ENCODE measurements at places on chromosomes 11 and 22.

DNA sequence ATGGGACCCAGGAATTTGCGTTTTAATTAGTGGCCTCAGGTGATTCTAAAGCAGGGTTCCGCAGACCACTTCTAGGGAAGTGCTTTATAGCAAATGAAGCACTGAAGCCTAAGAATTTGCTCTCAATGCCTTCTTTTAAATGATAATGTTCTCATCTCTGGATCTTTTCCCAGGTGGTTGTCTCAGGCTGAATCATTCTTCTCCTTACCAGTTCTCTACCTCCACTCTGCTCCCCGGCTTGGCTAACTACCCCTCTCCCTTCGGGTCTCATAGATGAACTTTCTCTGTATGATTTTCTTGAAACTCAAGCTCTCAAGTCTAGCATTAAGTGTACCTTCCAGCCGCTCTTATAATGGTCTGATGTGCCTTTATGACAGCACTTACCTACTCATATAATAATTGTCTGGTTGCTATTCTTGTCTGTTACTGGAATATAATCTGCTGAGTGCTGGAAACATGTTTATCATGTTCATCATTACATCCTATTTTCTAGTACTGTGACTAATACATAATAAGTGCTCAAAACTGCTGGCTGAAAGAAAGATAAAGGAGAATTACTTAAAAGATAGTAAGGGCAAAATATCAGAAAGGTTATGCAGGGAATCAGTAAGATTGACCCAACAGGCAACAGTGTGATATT lies 195.9 kb upstream of the SESN3 start:
- DNase-seq: no peak

DNA sequence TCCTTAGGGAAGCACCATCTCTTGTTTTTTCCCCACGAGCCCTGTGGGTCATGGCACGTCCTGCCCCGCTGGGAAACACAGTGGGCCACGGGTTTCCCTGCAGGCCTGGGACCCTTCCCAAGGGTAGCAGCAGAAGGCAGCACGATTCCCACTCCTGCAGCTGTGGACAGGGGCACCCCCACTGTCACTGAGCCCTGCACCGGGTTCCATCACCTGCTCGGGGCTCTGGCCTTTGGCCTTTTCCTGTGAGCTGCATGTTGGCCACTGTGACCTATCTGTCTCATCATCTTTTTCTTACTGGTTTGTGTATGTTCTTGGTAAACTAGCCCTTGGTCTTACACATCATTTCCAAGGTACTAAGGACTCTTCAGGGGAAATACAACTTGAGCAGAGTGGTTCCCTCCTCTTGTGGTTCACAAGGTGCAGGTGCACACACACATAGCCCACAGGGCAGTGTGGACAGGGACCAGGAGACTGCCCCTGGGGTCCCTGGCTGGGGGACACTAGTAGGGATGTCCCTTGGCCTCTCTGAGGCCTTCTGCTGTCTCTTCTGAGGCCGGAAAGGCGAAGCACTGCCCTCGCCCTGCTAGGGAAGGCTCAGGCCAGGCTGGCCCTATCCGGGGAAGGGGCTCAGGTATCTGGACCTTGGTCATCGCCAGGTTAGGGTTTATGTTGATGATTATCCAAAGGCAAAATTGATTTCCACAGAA lies 19.0 kb upstream of the TXNRD2 start:
- DNase-seq: no peak

GRCh38 chr11:62127426-62127825 lies 3.6 kb downstream of the INCENP start:
- DNase-seq: peak; percentile 35

GRCh38 chr11:33775832-33776470 lies 1.6 kb upstream of the FBXO3 start:
- DNase-seq: no peak

DNA sequence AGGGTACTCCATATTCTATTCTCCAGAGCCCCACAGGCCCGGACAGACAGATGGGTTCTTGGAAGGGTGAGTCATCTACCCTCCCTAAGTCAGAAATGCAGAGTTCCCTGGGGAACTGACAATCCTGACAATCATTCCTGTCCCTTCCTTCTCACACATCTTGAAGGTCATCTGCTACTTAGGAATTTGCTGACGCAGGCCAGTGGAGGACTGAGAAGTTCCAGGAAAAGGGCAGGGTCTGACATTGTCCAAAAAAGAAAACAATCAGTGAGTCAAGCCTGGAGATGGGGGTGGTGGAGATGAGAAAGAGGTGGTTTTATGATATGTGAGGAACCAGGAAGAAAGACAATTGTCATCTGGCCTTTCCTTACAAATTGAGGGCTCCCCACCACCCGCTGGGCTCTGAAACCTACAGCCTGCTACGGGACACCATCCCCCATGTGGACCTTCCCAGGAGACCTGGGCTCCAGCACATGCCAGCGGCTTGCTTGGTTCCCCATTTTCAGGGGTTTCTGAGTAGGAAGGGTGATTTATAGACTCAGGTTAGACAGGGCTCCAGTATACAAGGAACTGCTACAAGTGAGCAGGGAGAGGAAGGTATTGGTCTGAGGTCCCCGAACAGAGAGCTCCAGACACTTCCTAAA lies 12.9 kb downstream of the CD59 start:
- no peak for DNase-seq

- DNase-seq: no peak
Measured at GRCh38 chr11:29173660-29174062, 843.2 kb downstream of the KCNA4 start.

GRCh38 chr11:66068154-66068821 lies 1.8 kb upstream of the PACS1 start:
- DNase-seq: no peak

DNA sequence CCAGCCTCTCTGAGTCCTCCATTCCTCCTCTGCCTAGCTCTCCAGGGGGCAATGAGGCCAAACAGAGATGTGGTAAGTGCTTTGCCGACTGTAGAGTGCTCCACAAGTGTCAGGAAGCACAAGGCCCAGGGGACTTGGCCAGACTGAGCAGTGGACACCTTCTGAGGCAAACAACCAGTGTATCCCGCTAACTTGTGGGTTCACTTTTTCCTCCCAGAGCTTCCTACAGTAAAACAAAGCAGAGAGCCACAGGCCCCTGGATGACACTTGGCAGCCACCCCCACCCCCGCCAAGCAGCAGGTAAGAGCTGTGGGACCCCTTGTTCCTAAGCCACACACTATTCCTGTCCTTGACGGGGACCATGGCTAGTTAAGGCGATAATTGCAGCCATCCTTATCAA lies 160.9 kb downstream of the CACNA1I start:
- no peak for DNase-seq

DNA sequence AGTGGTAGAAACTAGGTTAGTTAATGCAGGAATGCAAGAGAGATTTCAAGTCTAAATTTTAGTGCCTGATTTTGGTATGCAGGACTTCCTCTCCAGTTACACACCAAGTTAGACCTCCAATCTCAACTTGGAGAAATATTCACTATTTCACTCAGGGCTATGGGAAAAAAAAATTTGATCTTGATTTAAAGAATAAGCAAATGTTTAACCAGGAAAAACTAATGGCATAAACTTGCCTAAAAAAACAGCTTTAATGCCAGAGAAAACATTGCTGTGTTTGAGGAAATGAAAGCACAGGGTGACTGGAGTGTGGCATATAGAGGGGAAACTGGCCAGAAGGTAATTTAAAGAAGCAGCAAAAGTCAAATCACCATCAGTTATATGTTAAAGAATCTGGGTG lies 575.4 kb upstream of the LRRC4C start:
- DNase-seq: no peak

- DNase-seq: no peak
Measured at GRCh38 chr11:12270215-12270797, 107.1 kb upstream of the PARVA start.

- no peak for DNase-seq
Measured at GRCh38 chr11:92828556-92828955, 140.9 kb upstream of the MTNR1B start.

GRCh38 chr11:86703987-86704386 lies 31.6 kb upstream of the ME3 start:
- DNase-seq: no peak

- DNase-seq: no peak
Measured at GRCh38 chr11:11416502-11416901, 63.5 kb upstream of the CSNK2A3 start.

- no peak for DNase-seq
Measured at GRCh38 chr22:30628491-30628890, 7.1 kb upstream of the SLC35E4 start.

DNA sequence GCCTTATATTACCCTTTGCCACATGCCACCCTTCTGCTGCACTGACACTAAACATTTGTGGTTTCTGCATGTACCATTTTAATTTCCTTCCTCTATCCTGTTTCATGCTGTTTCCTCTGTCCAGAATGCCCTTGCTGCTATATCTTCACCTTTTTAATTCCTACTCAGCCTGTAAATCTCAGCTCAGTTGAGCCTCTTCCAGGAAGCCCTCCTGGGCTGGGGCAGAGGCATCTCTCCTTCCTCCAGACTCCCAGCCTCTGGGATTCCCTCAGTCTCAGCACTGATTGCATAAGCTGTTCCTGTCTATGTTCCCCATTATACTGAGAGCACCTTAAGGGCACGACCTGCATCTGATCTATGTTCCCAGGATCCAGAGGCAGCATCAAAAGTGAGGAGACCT lies 98.7 kb downstream of the RNF169 start:
- no peak for DNase-seq

DNA sequence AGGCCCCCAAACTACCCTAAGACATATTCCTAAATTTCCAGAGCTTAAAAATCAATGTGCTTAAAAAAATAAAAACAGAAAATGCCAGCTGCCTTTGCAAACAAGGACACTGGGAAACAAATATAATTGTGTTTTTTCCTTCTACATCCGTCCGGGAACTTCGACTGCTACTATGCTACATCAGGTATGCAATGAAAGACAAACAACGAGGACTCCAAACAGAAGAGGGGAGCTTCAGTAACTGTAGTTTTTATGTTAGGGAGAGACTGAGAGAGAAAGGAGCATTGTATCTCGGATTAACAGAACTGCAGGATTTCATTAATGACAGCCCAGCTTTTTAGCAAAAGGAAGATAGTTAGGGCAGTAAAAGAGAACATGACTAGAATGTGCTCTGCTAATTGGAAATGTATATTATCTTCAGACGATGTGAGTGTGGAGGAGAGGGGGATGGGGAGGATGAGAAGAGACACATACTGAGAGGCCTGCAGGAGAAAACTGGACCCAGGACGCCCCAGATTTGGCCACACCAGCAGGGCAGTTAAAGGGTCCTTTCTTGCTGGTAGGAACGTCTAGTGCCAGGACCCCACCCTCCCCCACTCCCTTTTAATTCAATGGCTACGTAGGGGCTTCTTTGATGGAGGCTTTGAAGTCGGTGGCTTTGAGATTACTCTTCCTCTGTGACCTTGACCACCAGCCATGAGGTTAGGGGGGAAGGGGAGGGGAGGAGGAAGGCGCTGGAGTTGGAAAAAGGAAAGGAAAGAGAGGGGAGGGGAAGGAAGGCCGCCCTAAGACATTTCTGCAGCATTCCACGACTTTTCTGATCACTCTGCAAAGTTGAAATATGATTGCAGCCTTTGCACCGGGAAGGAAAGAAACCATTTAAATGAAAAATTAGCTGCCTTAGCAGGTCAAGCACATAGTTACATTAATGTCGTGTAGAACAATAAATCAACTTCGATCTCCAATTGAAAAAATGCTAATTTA lies 187.1 kb downstream of the BLID start:
- no peak for DNase-seq

- DNase-seq: no peak
Measured at GRCh38 chr11:70315716-70316115, 45.2 kb downstream of the PPFIA1 start.

GRCh38 chr11:60504219-60504905 lies 10.8 kb upstream of the MS4A13 start:
- DNase-seq: no peak

DNA sequence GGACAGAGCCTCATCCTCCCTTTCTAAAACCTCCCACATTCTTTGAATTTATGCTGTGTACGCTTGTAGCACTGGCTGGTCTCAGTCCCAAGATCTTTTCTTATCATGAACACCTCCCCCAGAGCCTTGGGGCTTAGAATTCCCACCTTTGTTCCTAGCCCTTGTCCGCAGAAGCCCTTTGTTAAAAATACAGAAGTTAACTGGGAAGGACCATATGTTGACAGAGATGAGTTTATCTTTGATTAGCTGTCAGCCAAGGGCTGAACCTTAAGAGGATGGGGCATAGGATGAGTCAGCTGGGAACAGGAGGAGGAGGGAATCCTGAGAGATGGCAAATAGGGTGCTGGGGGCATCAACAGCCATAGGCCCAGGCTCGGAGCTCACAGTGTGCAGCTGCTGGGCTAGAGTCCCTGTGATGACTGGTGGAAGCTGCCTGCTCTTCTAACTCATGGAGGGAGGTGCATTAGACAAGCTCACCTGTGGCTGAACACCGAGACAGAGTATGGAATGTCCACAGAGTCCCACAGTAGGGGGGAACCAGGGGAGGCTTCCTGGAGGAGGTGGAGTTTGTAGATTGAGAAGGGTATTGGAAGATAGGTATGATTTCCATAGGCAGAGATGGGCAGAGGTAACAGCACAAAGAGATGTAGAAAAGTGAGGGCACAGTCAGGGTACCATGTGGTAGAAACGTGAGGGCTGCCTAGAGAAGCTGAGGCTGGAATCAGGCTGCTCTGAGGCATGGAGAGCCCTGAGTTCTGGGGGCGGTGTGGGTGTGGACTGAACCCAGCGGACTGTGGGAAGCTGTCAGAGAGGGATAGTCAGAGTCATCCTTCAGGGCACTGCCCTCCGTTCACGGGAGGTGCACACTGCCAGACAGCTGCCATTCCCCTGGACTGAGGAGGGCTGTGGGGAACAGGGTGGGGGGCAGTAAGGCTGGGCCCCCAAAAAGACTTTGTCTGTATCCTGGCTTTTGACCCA lies 9.9 kb downstream of the MICAL2 start:
- no peak for DNase-seq

GRCh38 chr11:68932933-68933577 lies 29.4 kb downstream of the IGHMBP2 start:
- no peak for DNase-seq

- no peak for DNase-seq
Measured at GRCh38 chr11:131840545-131840944, 470.1 kb downstream of the NTM start.

DNA sequence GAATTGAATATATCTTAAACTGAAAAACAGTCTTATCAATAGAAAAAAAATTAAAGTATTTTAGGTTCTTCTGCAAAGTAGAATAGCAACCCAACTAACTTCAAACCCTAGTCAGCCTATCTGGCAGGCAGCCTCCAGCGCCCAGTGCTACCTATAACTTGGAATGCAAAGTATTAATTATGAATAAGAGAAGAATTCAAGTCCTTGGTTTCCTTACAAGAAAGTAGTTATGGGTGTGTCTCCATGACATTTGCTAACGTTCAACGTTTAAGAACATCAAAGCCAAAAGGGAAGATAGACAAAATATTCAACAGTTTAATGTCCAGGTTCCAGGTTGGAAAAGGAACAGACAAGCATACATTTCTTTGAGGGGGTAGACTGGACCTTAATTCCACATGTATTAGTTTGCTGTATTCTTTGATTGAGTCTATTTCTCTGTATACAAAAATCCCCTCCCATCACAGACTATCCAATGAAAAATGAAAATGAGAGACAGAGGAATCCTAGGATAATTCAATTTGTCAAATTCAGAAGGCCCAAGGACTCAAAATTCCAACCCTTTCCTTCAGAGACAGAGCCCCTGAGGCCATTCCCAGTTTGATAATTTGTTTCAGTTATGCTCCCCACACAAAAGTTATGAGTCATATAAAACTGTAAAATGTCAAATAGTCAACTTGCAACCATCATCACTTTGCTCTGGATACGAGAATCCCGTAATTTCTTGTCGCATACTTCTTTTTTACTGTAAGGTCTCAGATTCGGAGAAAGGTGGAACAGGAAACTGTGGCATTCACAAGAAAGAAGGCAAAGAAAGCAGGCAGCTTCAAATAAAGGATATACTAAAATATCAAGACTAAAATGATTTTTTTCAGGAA lies 83.7 kb upstream of the CHRM4 start:
- DNase-seq: no peak
